H1 (cell line): ENCODE measurements at places on chromosomes 5 and 9.
A peak's percentile ranks its signal among the peaks of the same experiment; 100 is the strongest.

DNA sequence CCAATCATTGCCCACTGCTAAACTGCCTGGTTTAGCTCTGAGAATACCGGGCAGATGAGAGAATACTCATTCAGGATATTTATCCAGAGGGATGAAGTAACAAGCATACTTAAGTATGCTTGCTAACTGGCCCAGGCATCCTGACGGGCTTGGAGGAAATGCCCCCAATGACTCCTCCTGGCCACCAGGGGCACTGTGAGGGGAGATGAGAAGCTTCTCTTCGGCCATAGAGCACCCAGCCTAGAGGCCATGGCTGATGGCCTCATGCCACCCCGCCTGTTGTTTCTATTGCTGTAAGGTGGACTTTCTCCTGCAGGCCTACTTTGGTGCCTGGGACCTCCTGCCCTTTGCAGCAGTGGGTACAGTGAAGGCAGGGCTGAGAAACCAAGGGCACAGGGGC, 134.5 kb upstream of the FSTL4 start:
- DNase-seq, result peak; percentile 67

GRCh38 chr9:133060417-133060841, 1.4 kb upstream of the CEL start:
- DNase-seq, result no peak

DNA sequence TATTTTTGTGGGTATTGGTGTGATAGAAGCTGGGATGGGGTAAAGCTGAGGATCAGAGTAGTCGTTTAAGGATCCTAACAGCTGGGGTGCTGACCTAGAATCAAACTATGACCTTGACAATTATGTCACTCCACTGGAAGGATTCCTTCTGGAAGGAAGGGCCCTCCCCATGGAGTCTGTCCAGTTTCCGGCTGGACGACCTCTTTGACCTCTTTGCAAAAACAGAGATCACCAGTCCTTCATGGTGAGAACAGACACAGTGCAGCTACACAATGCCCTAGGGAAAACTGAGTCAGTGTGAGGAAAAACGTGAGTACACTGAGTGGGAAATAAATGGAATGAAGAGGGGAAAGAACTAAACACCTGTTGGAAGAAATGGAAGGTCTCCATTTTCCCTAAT, 445.6 kb downstream of the MAT2B start:
- DNase-seq, result no peak

- DNase-seq, result no peak
These were observed 85.1 kb downstream of the FBXL7 start for GRCh38 chr5:15585128-15585527.

DNA sequence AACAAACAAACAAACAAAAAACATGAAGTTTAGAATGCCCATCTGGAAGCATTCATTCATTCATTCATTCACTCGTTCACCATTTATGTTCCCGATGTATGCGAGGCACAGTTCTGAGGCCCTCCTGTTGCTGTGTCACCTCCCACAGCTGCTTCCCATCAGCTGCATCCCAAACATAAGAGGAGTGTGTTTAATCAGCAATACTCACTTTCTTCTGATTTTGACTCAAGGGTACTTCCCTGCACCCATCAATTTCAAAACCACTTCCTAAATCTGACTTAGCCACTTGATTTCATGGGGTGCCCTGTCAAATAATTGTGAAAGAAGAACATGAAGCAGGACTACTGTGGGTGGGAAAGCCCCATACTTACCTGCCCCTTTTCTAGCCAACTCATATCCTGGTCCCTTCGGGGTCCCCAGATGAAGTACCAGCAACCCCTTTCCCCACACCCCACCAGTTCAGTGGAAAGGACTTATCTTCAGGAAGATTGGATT, 128.0 kb upstream of the IL12B start:
- DNase-seq, result no peak

DNA sequence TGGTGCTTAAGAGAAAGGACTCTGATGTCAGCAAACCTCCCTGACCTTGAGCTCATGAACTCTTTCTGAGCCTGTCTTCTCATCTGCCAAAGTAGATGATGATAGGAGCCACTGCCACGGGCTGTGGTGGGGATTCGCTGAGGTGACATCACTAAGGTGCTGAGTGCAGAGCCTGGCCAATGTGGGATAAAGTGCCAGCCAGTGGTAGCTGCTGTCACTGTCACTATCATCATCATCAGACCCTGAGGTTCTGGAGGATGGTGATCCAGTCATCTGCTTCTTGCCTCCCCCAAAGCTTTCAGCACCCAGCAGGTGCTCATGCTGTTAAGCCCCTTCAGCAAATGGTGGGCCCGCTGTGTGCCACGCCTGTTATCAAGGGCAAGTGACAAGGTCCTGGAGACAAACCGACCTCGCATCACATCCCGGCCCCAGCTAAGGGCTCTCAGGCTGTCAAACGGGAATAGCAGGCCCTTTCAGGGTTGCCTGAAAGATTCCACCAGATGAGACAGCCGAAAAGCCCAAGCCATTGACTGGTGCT, 6.4 kb downstream of the FPGS start:
- DNase-seq, result no peak

DNA sequence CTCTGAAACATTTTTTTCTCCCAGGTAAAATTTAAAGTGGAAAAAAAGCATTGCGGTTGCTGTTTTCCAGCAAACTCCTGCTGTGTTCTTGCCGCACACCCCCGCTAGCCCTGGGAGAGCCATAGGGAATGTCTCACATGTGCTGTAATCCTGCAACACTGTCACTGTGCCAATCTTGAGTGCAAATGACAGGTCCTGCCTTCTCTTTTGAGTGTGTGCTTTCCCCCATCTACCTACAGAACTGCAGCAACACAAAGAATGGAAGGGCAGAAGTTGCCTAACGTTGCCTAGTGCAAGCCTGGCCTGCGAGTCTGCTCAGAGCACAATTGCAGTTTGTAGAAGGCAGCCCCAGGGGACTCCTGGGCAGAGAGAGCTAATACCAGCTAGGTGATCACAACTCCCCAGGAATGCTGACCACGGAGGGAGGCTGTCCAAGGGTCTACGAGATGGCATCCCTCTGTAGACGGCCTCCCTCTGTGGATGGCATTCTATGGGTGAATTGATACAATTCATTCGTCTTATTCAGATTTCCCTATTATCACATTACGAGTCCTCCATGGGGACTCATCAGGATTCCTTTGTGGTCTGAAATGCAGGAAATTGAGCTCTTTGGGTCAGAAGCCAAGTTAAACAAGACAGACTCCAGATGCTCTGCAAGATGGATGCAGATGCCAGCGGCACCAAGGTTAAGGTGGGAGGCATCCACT, 172.6 kb upstream of the S1PR3 start:
- DNase-seq, result peak; percentile 50

- DNase-seq, result no peak
These were observed 366.9 kb downstream of the MAN2A1 start for GRCh38 chr5:110056580-110057114.

GRCh38 chr5:112436144-112436543, 17.1 kb upstream of the EPB41L4A start:
- DNase-seq, result no peak

GRCh38 chr5:1011741-1012312, 3.2 kb downstream of the NKD2 start:
- DNase-seq, result no peak

GRCh38 chr9:82334286-82334685, 345.7 kb downstream of the SPATA31D1 start:
- no peak for DNase-seq

GRCh38 chr5:148735301-148735835, 81.0 kb upstream of the HTR4 start:
- DNase-seq, result no peak

- peak; percentile 31 for DNase-seq
These were observed 201.2 kb upstream of the GAS1 start for GRCh38 chr9:87148331-87149104.

- no peak for DNase-seq
These were observed 29.4 kb downstream of the ERBIN start for GRCh38 chr5:65955746-65956145.
